ENCODE measurements at places on chromosomes 11 and 22.

DNA sequence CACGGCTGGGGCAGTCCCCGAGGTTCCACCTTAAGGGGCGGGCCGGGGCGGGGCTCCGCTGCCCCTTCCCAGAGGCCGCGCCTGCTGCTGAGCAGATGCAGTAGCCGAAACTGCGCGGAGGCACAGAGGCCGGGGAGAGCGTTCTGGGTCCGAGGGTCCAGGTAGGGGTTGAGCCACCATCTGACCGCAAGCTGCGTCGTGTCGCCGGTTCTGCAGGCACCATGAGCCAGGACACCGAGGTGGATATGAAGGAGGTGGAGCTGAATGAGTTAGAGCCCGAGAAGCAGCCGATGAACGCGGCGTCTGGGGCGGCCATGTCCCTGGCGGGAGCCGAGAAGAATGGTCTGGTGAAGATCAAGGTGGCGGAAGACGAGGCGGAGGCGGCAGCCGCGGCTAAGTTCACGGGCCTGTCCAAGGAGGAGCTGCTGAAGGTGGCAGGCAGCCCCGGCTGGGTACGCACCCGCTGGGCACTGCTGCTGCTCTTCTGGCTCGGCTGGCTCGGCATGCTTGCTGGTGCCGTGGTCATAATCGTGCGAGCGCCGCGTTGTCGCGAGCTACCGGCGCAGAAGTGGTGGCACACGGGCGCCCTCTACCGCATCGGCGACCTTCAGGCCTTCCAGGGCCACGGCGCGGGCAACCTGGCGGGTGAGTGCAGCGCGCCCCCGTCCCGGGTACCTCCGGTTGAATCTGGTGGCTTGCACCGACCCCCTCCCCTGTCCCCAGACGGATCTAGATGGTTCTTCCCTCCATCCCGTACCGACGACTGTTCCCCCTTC is at the start of gene SLC3A2:
TSS of gene SLC3A2 (plus strand) at position 94 of the 776 bp plus-strand sequence. CDS start at position 222, 128 bp downstream.
- peak; percentile 94 for DNase-seq

DNA sequence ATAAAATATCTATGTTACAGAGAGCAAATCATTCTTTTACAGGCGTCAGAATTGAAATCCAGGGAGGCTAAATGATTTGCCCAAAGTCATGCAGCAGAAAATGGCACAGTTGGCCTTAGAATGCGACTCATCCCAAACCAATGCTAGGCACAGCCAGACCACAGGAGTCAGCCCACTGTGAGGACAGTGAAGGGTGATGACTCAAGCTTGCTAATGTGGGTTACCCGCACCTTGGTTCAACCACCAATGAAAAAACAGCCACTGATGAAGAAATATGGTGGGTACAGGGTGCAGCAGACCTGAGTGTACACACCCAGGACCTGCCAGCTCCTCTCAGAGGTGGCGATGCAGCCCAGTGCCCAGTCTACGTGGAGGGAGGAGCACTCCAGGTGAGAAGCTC is 89.7 kb downstream of the ZC3H12C start:
- no peak for DNase-seq

- DNase-seq, result no peak
Observed at GRCh38 chr11:14764579-14765527, 121.2 kb downstream of the PDE3B start.

DNA sequence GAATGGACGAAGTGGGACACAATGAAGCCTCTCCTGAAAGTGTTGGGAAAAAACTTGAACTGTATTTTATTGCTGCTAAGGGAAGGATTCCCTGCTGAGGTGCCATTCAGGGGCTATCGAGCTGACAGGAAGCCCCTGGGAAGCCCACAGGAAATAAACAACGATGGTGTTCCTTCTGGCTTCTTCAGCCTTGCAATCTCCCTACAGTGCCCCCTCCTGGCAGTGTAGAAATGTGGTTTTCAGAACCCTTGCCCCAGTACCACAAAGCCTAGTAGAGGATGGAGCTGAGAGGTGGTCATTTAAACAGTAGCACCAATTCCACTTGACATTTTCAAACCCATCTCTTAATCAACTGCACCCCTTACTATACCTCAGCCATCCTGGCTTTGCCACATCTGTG is 676.7 kb upstream of the ARHGAP42 start:
- no peak for DNase-seq

- DNase-seq, result no peak
Observed at GRCh38 chr11:86769219-86769618, 31.1 kb upstream of the PRSS23 start.

DNA sequence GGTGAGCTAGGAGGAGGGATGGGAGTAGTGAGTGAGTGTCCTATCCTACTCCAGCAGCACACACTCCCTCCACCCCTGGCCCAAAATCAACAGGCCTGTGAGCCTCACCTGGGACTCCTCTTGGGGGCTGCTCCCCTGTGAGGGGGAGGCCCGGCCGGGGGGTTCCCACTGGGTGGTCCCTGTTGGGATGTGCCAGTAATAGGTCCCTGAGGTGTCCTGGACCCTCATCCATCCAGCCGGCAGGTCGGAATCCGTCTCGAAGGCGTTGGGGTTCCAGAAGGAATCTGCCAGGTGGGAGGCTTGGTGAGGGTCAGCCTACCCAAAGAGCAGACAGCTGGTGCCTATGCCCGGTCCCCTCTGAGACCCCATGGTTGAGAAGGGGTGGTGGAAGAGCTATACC is 13.3 kb downstream of the SMPD1 start:
- no peak for DNase-seq

DNA sequence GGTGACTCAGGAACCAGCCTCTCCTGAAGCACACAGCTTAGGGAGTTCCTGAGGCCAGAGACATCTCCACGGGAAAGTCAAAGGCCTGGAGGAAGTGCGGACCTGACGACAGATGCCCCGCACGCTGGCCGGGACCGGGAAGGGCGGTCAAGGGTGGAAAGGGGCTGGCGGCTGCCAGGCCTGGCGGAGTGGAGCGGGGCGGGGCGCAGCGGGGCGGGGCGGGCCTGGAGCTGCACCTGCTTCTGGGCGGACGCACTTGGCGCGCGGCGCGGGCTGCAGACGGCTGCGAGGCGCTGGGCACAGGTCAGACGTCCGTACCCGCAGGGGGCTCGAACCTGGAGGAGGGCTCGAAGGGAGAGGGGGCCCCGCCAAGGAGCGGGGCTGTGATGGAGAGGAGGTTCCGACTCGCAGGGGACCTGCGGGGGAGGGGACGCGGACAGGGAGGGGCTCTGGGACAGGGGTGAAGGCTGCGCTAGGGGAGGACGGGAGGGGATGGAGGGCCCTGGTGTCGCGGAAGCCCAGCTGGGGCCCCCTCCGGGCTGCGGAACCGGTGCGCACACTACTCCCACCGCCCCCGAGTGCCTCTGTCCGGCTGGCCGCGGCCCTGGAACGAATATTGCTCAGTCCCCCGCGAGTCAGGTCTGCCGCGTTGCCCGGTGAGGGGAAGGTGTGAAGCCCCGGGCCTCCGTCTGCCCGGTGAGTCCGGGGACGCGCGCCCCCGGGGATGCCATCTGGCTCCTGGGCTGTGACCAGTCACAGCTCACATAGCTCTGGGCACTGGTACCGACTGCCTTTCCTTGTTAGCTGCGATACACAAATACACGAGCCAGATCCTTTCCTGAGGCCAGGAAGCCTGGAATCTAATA is at the start of gene TMEM45B:
TSS of gene TMEM45B (plus strand) at position 253 of the 866 bp plus-strand sequence. CDS start 36,635 bp downstream, outside the sequence.
- DNase-seq, result peak; percentile 78

DNA sequence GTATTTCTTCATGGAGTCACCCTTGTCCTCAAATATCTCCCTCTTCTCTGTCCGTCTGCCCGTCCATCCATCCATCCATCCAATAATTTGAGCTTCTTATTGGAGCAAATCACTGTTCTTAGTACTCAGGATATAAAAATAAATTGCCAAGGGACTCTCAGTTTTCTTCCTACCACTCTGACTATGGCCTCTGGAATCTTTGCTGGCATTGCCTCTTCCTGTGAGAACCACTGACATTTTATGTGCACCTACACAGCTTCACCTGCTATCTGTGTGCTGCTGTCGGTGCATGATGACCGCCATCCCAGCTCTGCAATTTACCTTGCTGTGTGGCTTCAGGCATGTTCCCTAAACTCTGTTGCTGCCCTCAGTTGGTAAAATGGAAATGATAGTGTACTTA is 37.9 kb downstream of the TEAD1 start:
- DNase-seq, result no peak

All from cardiac septum (tissue), 1 donor.